ENCODE measurements at places on chromosomes 4 and X.

- no peak for DNase-seq
- no peaks in the 10 kb centered on the region for H3K4me1 ChIP-seq
- no peak overlapping the region for H3K4me3 ChIP-seq
- no peaks in the 10 kb centered on the region for H3K36me3 ChIP-seq
Measured at GRCh38 chrX:31212856-31213748, 141.3 kb upstream of the FTHL17 start.

- no peaks in the 10 kb centered on the region for H3K27me3 ChIP-seq
- H3K4me3 ChIP-seq, result no peak overlapping the region
- H3K27ac ChIP-seq, result no peak overlapping the region
- DNase-seq, result no peak
- H3K4me1 ChIP-seq, result no peaks in the 10 kb centered on the region
Measured at GRCh38 chr4:157294575-157294974, 74.0 kb downstream of the GRIA2 start.

GRCh38 chr4:13378973-13379759 is 105.0 kb downstream of the RAB28 start:
- no peaks in the 10 kb centered on the region for H3K36me3 ChIP-seq
- DNase-seq, result no peak
- H3K4me3 ChIP-seq, result no peak overlapping the region
- H3K4me1 ChIP-seq, result no peaks in the 10 kb centered on the region
- H3K27ac ChIP-seq, result no peak overlapping the region

DNA sequence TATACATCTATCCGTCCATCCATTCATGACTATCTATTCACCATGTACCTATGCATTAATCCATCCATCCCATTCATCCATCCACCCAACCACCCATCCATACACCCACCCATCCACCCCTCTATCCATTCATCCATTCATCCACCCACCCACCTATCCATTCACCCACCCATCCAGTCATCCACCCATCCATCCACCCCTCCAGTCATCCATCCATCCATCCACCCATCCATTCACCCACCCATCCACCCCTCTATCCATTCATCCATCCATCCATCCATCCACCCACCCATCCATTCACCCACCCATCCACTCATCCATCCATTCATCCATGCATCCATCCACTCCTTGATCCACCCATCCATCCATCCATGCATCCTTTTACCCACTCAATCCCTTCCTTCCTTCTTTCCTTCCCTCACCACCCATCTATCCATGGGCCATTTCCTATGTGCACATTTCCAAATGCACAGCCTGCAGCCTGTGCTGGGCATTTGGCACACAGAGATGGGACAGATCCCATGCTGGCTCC is 100.8 kb upstream of the ADRA2C start:
- no peaks in the 10 kb centered on the region for H3K4me1 ChIP-seq
- DNase-seq, result no peak
- no peaks in the 10 kb centered on the region for H3K36me3 ChIP-seq
- no peaks in the 10 kb centered on the region for H3K27me3 ChIP-seq

Data from pancreas (tissue), 10 donors.